Central memory CD4-positive, alpha-beta T cell (primary cell): ENCODE measurements at places on chromosomes 12 and 14.
A peak's percentile ranks its signal among the peaks of the same experiment; 100 is the strongest.

GRCh38 chr12:129615001-129615400 lies 288.8 kb downstream of the TMEM132D start:
- no peak for DNase-seq

DNA sequence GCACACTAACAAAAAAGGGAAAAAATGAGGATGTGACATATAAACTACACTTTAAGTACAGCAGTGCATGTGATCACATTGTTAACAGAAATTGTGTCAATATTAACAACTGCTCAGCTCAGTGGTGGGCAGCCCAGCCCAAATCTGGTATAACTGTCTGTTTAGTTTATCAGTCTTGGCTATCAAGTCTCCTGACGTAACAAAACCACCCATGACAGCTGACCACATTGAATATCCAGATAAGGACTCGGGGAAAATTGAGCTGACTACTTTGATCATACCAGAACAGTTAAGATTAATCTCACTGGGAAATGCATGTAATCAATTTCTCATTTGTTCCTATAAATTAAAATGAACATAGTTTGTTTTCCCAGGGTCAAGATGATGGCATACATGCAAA lies 396.6 kb downstream of the SNAPC1 start:
- DNase-seq, result no peak

DNA sequence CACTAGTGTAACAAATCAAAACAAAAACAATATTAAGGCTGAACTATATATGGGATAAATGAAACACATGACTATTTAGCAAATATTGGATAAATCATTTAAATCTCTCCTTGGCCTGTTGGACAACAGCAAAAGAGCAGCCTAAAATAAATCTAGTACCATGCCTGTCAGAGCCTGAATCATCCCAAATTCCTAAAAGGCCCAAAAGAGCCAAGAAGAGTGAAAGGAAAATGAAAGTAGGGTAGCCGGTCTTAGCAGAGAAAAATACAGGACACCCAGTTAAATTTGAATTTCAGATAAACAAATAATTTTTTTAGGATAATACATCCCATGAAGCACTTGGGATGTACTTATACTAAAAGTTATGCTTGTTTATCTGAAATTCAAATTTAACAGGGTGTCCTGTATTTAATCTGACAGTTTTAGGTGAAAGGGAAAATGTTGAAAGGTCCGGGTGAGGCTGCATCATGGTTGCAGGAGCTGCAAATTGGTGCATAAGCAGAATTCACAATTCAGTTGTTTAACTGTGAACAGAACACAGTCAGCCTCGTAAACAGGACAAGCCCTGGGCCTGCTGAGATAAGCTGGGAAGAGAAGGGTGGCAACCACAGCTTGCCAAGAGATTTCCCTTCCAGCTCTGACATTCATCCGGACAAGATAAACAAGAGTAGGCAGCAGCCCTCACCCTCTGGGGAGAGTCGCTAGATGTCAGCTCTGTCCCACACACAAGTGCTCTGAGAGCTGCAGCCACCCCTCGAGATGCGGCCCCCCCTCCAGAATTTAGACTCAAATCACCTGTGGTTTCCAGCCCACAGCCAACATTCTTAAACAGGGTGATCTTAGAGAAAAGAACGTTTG lies 30.3 kb downstream of the DMAC2L start:
- DNase-seq, result no peak

- DNase-seq, result no peak
Observed at GRCh38 chr14:74483321-74483720, 9.8 kb downstream of the NPC2 start.

DNA sequence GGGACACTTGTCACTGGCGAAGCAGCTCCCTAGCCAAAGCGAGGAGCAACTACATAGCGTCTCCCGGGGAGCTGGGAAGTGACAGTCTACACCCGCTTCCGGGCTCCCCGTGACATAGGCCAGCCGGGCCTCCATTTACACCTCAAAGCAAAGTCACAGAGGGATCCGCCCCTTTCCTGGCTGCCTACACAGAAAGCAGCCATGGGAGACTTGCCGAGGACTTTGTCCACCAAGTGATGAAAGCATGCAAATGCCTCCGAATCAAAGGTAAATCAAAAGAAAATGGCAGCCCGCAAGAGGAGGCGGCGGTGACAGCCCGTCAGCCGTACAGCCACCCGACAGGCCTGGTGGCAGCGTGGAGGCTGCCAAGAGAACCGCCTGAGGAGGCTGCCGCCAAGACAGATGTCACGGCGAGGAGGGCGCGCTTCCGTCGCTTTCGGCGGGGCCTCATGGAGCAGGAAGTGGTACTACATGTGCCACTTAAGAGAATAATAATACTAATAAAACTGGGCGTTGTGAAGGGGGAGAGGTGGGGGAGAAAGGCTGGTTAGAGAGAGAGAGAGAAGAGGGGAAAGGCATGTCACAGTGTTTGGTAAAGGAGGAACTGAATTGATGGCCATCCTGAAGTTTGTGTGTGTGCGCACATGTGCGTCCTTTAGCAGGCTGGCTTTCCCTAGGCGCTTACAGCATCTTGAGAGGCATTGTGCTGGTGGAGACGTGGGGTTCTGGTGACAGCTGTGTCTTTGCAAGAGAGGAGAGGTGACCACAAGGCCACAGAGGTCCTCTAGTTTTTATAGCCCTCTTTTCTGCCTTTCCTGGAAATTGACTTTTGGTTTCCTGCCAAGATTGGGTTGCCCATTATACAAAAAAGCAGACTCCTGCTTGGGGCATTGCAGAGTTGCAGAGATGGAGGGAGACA lies 661.7 kb downstream of the VRK1 start:
- peak; percentile 87 for DNase-seq

GRCh38 chr12:124711344-124711743 lies 143.9 kb upstream of the NCOR2 start:
- DNase-seq, result no peak

- no peak for DNase-seq
Observed at GRCh38 chr12:46386877-46387629, 14.5 kb upstream of the SLC38A2 start.

- DNase-seq, result no peak
Observed at GRCh38 chr14:99781853-99782610, 11.2 kb upstream of the EML1 start.

GRCh38 chr14:19873178-19873577 lies 1.8 kb upstream of the OR4K2 start:
- no peak for DNase-seq

- DNase-seq, result no peak
Observed at GRCh38 chr12:97595936-97596335, 133.3 kb downstream of the RMST start.

DNA sequence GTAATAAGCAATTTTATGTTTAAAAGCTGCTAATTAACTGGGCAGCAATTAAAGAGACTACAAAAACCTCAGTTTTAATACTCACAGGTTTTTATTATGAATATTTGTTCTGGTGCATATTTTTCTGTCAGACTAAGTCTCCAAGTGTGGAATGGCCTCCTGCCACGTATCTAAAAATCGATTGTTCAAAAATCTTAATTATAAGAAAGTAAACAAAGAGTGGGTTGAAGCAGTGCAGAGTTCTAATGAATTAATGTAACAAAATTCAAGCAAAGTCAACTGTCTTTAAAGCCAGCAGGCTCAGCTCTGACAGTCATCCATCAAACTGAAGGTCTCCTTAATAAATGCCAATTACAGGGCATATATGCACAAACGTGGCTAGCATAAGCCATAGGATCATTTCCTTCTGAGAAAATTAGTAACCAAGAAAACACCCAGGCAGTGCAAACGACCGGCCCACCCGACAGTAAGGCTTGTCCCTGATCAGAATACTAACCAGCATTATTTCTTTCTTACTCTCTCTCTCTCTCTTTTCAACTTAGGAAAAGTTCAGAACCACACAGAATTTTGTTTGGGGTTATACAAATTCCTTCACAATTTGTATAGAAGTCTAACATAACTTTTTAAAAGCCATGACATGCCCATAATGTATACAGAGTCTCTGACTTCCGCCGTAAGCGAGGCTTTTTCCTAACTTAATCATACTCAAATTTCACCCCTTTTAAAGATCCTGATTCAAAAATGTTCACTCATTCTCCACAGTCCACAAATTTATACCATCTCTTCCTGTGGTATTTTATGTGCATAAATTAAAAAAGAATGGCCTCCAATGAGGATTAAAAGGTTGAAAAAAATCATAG lies 83.8 kb downstream of the SLC25A21 start:
- no peak for DNase-seq

DNA sequence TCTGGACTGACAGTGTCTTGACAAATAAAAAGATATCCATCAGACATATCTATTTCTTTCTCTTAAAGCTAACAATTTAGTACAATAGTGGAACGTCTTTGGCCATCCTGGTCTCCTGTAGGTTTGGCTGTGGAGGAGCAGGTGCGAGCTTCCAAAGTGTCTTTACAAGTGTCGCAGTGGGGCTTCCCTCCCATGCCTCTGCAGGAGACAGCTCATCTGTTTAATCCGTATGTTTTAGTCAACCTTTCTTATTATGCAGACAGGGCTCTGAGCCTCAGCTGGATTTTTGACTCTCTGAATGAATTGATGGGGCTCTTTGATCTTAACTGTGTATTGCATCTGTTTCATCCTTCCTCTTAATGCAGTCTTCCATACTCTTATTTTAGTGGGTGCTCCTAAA lies 57.5 kb downstream of the RMST start:
- DNase-seq, result no peak

- DNase-seq, result no peak
Observed at GRCh38 chr12:111748867-111749266, 17.9 kb upstream of the ALDH2 start.

- no peak for DNase-seq
Observed at GRCh38 chr14:77026166-77026929, 2.2 kb downstream of the IRF2BPL start.

DNA sequence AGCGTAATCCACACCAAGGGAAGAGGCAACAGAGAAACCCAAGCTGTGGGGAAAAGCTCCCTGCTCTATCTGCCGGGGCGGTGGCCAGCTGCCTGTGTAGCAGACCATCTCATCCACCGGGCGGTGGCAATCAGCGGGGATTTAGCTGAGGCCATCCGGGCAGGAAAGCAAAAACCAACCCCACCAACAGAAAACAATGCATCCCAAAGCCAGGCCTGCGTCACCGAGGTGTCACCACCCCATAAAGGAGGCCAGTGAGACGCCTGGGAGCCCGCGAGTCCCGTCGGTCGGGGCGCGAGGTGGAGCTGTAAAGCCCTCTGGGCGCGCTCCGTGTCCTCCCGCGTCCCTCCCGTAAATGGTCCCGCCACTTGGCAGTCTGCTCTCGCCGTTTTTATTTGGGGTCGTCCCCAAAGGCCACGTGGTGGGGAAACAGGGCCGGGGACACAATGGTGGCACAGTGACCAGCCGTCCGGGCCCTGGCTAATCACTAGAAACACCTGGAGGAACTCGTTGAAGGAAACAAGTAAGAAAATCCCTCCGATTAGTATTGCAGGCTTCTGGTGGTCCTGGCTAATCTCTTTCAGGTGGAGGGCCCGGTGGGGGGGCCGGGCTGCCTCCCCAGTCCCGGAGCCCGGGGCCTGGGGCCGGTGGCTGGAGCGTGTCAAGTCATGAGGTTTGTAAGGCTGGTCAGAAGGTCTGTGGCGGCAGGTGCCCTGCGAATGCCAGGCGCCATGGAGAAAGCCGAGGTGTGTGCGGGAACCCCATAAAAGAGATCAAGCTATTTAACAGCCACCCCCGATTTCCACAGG lies 94.7 kb upstream of the GSC start:
- DNase-seq, result no peak

DNA sequence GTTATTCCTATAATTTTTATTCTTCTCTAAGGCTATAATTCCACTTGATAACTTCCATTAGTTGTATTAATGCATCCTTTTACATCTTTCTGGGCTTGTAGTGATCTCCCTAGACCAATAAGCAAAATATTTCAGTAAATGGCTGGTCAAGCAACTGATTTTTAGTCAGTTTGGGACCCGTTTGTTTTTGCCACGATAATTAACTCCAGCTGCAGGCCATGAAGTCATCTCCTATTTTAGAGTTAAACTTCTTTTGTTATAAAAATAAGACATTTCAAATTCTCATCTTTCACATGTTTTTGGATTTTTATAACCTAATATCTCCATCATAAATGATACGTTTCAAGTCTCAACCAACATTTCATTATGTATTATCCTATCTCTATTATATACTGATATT lies 49.4 kb downstream of the MAGOHB start:
- DNase-seq, result no peak

DNA sequence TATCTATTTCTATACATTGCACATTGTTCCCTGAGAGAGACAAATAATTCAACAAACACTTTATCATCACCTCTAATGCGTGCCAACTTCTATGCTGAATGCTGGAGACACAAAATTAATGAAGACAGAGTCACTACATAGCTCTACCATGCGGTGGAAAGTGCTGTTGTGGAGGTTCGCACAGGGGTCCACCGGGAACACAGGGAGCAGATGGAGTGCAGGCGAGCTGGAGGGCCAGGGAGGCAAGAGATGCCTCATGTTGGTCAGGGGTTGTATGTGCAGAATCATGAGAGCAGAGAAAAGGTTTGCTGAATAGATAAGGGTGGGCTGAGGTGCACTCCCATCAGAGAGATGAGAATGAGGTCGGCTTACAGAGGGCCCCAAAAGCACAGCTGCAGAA lies 25.2 kb downstream of the FAM234B start:
- DNase-seq, result no peak

DNA sequence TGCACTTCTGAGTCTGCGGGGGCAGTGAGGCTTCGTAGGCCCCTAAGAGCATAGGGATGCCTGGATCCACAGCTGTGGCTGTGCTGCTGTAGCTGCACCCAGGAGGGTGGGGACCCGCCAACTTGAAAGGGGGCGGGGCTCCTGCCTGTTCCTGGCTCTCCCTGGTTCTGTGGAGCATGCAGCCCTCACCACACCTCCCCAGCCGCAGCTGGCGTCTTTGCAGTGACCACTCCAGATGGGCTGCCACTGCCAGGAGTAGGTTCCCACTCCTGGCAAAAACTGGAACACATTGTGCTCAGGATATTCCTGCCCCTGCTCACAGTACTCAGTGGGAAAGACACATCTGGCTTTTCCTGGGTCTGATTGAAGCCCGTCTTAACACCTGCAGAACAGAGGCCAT lies 35.8 kb downstream of the TIMELESS start:
- no peak for DNase-seq

GRCh38 chr14:61147381-61147821 lies 133.7 kb downstream of the TMEM30B start:
- no peak for DNase-seq

GRCh38 chr14:73403181-73403752 lies 55.1 kb downstream of the NUMB start:
- no peak for DNase-seq

DNA sequence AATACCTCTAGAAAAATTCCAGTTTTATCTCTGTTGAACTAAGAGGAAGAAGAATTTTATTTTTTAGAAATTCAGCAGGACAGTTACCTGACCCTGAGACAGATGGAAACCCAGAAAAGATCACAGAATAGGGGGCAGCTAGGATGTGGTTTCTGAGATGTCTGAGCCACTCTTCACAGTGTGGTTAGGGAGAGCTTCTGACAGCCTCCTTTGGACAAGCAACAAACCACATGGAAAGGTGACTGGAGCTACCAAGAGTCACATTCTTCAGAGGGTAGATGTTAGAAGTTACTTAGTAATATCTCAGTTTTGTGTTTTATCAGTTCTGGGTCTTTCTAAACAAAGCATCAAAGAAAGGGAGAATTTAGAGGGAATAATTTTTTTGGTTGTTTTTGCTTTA lies 117.3 kb upstream of the NAP1L1 start:
- no peak for DNase-seq

DNA sequence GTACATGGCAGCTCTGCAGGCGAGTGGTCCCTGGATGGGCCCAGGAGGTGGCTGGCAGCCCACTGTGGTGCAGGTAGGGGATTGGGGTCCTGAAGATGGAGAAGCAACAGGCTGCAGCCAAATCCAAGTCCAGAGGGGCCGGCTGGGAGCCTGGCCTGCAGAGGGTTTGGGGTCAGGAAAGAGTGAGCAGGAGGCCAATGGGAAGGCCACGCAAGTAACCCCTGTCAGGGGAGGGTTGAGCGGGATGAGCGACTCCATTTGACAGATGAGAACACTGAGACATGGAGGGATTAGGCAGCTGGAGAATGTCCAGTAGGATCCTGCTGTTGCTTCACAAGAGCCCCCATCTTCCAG lies 136.0 kb downstream of the BCL11B start:
- no peak for DNase-seq
